ENCODE measurements at places on chromosomes 1 and 21. TPM values are rescaled to one million over a fixed set of nuclear protein-coding genes. Genes with fewer than 3 reads are reported as not detected.

Gene ZMYND12
- total RNA-seq, result 0.54 TPM

Gene ASH1L
- total RNA-seq, result 15.7 TPM

Gene VCAM1
- not detected for total RNA-seq

Gene TNFRSF18
- total RNA-seq, result 0.85 TPM

All from foreskin keratinocyte (primary cell).